ENCODE measurements at places on chromosomes 5 and 9.
A peak's percentile ranks its signal among the peaks of the same experiment; 100 is the strongest.

DNA sequence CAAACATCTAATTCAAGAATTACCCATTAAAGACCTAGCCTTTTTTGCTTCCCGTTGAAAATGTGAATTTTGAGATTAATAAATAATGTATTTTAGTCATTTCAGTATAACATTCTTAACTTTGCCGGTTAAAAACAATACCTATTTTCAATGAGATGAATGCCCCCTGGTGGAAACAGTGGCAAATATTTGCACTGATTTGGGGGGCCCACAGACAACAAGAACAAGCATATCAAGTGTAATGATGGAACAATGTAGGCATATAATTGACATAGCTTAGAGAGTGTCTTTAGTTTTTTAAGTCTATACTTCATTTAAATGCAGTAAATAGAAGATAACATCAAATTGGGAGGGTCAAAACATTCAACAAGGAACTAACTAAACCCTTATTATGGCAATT is 111.9 kb downstream of the NTRK2 start:
- peak; percentile 26 for DNase-seq

DNA sequence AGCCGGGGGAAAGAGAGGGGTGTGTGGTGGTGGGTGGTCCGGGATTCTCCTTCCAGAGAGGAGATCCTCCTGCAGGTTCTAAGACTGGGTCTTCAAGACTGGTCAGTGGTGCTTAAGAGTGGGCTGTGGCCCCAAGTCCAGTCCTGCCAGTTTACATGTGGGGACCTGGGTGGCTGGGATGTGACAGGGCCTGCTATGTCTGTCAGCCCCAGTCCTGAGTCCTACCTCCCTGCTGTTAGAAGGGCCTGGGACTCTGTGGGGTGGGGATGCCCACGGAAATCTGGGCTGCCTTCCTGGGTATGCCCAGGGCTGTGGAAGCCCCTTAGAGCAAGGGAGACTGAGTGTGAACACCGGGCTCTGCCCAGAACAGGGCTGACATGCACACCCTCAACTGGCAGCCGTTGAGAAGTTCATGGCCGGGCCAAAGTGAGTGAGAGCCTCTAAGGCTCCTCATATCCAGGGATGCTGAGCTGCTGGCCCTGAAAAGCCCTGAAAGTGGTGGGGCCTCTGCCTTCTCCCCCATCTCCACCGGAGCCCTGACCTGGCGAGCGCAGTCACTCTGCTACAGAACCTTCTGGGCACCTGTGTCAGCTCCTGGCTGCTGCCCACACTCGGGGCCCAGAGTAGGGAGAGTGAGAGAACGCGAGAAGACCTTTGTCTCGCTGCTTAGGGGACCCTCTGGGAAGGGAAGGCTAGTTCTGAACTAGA is 1.7 kb downstream of the PHF2 start:
- no peak for DNase-seq

- DNase-seq = peak; percentile 61
Measured at GRCh38 chr9:15306068-15306756, 804 bp downstream of the TTC39B start.

- DNase-seq = peak; percentile 66
Measured at GRCh38 chr5:84603568-84604185, 219.0 kb upstream of the EDIL3 start.

GRCh38 chr5:55583578-55583977 is 48.8 kb upstream of the PLPP1 start:
- no peak for DNase-seq
